ENCODE measurements at places on chromosomes 1 and 21.
A peak's percentile ranks its signal among the peaks of the same experiment; 100 is the strongest.

DNA sequence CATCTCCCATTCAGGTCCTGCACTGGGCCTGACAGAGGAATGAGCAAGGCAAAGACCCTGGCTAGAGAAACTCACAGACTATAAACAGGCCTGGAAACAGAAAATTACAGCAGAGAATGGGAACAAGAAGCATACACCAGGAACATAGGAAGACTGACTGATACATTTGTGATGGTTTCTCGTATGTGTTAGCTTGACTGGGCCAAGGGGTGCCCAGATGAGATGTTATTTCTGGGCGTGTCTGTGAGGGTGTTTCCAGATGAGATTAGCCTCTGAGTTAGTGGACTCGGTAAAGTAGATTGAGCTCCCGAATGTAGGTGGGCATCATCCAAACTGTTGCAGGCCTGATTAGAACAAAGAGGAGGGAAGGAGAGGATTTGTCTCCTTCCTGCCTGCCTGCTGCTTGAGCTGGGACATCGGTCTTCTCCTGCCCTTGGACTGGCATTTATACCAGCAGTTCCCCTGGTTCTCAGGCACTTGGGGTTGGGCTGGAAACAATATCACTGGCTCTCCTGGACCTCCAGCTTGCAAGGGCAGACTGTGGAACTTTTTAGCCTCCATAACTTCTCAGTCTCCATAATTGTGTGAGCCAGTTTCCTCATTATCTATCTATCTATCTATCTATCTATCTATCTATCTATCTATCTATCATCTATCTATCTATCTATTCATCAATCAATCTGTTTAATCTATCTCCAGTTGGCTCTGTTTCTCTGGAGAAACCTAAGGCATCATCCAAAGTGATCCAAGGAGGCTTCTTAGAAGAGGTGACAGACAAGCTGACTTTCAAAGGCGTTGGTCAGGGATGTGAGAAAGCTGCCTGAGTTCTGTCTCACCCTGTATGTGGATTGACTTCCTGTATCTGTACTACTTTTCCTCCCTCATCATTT, 9.7 kb upstream of the FOXO6 start:
- DNase-seq = peak; percentile 0

DNA sequence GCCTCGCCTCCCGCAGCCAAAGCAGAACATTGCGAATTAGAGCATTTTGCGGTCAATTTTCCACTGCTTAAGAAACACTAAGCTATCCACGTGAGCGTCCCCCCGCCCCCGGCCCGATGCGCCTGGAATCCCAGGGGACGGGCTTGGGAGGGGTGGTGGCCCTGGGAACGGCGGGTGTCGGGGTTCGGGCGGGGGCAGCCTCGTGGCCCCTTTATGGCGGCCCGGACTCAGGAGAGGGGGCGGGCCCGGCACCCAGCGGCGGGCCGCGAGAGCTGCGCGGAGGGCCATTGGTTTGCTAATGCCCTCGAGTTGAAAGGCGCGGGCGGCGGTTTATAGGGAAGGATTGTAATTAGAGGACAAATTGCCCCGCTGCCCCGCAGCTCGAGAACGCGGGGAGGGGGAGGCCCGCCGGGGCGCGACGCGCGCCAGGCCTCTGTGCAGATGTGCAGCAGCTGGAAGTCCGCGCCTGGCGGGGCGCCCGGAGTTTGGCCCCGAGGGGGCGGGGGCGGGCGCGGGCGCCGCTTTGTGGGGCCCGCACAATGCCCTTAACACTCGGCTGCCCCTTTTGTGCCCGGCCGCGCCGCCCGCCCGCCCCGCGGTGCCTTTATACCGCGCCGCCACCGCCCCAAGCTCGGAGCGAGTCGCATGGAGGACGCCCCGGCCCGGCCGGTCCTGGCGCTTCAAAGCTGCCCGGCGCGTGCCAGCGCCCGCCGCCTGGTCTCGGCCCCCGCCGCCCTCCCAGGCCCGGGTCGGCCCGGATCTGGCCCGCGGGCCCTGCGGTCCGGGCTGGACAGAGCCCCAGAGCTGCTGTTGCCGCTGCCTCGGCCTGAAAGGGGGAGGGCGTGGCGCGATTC, 1.9 kb upstream of the HES3 start:
- peak; percentile 91 for DNase-seq

DNA sequence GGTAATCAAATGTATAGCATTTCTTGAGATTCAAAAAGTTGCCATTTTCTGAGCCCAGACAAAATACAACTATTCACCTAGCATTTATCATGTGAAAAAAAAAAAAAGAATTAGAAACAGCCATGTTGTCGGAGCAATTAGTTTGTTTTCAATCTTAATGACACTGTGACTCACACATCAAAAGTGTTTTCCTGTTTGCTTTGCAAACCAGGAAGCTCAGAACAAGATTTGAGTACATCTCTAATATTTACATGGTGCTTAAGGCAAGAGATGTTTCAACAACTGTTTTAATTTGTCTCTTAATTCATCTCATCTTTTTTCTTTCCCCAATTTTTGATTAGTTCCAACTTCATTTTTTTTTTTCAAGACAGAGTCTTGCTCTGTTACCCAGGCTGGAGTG, 62.5 kb upstream of the CAPZB start:
- no peak for DNase-seq

DNA sequence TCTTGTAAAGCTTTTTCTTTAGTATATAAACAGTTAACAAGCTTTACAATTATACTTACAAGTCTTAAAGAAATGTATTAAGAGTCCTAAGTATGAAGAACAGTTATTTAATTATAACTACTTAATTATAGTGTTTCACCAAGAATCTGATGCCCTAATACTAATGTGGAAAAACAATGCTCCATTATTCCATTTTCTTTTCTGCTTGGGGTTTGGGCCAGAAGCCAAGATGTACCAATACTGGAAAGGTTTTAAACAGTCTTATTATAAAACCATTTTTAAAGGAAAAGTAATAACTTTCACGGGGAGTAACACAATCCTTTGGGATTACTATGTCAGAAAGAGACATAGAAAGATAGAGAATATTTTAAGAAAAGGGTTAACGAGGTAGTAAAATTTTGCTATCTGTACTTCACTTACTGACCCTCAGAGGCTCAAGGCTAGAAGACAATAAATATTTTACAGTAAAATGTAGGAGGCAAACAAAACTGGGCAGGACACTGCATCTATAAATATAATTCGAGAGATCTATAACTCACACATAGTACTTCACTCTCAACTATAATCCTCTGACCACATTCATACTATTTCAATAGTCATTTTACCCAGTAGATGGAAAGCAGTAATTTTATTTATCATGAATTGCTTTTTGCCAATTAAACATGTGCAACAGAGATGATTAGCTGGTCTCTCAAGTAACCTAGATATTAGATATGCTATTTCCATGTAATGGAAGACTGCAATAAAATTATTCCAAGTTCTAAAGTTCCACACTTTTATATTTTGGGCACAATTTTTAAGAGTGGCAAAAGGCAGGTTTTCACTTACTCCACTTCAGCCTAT, 63.9 kb downstream of the LTN1 start:
- DNase-seq = no peak

DNA sequence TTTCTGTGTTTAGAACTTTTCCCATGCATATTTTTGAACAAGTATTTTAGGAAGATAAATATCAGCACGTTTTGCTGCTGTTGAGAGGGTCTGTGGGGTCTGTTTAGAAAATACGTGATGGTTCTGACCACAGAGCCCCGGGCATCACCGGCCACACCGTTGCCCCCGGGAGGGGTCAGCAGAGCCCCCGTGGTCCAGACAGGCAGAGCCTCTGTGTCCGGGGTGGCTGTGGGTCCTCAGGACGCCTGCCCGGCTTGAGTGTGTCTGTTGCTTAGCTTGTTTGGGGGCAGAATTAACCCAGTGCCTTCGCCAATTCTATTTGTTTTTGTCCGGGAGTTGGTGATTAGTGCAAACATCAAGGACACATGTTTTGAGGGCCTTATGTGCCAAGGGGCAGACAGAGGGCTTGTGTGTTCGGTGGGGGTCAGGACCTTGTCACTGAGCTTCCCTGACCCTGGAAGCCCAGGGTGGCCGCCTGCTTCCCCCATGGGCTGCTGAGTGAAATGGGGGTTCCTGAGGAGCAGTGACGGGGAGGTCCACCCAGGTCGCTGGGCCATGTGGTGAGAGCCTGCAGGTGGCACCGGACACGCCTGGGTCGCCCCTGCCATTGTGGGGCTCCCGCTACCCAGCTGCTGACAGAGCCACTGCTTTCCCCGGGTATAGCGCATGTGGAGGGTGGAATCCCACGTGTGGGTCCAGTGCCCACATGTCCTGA, 122.2 kb downstream of the SIK1 start:
- DNase-seq = no peak

DNA sequence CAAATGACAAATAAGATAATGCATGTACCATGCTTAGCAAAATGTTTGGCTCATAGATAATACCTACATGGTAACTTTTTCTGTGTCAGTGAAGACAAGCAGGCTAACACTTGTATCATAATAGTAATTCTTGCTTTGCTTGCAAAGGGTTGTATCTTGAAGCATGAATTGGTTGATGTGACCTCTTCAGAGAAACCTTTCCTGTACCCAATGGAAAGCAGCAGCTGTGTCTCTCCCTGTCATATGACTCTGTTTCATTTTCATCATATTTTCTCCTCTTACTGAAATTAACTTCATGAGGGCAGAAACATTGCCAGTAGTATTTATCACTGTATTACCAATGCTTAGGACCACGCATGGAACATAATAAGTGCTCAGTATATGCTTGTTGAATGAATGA, 4.4 kb downstream of the SH2D1B start:
- no peak for DNase-seq

GRCh38 chr1:241499910-241500309, 19.6 kb downstream of the FH start:
- peak; percentile 50 for DNase-seq

DNA sequence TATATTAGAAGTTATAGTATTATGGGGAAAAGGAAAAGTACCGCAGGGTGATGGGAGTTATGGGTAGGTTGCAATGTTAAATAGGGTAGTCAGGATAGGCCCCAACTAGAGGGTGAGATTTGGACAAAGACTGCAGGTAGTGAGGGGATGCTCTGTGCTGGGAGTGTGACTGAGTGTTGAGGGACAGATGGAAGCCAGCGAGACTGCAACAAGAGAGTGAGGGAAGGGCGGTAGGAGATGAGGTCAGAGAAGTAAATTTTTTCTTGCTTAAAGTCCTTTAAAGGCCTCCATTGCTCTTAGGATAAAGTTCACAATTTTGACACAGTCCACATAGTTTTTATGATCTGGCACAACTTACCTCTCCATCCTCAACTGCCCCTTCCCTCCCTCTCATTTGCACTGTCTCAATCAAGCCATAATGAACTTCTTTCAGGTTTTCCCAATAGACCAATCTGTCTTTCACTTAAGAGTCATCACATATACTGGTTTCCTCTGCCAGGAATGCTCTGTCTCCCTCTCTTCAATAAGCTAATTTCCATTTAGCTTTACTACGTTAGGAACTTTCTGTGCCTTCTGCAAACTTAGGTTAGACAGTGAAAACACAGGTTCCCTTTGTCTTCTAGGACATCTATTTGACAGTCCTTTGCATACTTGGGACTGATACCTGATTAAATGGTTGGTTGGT, 237.7 kb upstream of the CACYBP start:
- no peak for DNase-seq

- DNase-seq = no peak
Measured at GRCh38 chr1:204932573-204932909, 61.9 kb downstream of the NFASC start.

DNA sequence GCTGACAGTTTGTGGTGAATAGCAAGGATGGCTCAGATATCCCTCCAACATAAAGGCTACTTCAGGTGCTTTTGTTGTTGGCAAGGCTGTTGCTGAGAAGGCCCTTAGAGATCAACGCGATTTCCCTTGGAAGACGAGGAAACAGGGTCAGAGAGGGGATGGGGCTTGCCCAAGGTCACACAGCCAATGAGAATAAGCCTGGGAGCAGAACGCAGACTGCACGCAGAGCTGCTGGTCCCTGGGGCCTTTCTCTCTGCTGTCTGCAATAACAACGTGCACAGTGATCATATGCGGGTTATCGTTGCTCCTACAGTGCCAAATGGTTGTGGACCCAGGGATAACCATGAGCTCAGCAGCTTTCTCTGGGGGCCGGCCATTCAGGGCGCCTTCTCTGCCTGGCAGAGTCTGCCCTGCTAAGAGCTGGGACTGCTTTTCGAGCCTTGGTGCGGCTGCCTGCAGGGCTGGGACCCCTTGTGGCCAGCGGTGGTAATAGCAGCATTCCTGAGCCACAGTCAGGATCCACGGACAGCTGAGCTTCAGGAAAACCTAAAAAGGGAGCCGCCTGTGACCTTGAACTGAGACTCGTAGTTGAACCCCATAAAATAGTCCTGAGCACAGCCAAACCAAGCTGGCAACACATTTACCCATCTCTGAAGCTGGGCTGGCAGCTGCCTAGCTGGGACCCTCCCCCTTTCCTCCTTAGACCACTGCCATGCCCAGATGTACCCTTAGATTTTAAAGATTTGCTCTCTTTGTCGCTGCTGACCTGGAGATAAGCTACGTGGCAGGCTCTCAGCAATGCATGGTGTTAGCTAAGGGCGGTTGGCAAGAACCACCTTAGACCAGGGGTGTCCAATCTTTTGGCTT, 39.8 kb downstream of the HTR6 start:
- peak; percentile 84 for DNase-seq

DNA sequence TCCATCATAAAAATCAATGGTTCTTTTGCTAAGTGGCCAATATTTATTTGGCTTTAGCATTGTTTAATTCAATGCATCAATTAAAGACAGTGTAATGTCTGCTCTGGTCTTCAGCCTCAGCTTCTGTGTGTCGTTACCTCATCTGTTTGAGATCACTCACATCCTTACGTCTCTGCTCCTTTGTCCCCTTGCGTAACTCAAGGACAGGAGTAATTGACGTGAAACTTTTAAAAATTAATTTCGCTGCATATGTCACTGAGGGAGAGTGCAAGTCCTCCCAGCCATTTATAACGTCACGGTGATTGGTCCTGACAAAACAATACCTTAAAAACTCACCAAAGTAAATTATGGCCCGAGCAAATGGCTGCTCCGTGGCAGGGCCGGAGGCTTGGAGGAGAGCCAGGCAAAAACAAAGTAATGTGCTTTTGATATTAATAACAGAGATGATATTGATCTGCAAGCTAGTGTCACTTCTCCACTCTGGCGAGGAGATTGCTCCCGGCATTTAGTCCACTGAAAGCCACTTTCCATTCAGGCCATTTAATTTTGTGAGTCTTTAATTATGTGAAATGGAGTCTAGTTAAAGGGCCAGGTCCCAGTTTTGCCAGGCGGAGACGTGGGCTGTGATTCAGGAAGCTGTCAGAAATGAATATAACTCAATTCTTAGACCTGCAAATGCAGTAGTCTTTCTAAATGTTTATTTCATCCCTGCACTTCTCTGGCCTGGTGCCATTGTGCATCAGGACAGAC, 150.9 kb upstream of the POU3F1 start:
- DNase-seq = no peak

DNA sequence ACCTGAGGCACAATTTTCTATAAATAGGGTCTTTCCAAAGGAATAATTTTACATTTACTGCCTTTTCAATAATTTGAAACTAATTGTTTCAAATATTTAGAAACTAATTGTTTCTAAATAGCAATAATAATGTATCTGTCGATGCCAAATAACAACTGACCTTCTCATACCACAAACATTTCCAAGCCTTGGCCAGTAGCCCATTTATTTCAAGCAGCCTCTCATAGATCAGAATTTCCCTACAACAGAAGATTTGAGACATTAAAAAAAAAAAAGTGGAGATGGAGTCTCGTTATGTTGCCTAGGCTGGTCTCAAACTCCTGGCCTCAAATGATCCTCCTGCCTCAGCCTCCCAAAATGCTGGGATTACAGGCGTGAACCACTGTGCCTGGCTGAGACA, 2.1 kb upstream of the GFI1 start:
- no peak for DNase-seq

Measured in neural progenitor cell (in vitro differentiated cells).